ENCODE measurements at places on chromosomes 5 and 9. TPM values are rescaled to one million over a fixed set of nuclear protein-coding genes. Genes with fewer than 3 reads are reported as not detected.

- DNase-seq, result no peak
Observed at GRCh38 chr5:37721447-37721871, 118.4 kb downstream of the GDNF start.

DNA sequence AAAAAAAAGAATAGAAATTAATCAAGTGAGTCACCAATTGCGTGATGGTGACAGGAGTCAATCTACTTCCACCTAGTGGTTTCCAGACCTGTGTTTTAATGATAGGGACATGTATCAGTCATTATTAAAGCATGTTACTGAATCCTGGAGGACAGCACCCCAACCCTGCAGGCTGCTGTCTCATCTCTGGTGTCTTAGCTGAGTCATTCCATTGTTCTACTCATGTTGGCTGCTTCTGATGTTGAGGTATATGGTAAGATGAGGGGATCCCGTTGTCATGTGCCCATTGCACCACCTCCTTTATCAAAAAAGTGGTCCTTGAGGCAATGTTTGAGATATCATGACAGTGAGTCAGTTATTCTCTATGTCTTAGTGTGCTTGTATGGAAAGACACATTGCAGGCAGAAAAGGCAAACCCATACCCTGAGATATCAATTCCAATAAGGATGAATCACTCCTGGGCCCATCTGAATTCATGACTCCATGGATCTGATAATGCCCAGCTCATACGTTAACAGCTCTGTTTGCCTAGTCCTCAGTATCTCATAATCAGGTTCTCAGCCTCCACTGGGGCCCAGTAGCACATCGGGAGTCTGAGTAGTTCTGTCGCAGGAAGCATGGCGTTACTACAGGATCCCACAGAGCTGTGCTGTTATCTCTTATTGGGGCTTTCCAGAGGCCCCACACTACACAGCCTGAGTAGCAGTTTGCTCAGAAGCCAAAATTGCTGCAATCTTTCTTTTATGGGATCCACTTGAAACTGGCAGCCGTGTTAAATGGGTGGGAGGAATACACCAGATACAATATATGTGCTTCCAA lies 31.2 kb downstream of the HMGCS1 start:
- no peak for DNase-seq

CCL27 gene
- total RNA-seq, result not detected

DNA sequence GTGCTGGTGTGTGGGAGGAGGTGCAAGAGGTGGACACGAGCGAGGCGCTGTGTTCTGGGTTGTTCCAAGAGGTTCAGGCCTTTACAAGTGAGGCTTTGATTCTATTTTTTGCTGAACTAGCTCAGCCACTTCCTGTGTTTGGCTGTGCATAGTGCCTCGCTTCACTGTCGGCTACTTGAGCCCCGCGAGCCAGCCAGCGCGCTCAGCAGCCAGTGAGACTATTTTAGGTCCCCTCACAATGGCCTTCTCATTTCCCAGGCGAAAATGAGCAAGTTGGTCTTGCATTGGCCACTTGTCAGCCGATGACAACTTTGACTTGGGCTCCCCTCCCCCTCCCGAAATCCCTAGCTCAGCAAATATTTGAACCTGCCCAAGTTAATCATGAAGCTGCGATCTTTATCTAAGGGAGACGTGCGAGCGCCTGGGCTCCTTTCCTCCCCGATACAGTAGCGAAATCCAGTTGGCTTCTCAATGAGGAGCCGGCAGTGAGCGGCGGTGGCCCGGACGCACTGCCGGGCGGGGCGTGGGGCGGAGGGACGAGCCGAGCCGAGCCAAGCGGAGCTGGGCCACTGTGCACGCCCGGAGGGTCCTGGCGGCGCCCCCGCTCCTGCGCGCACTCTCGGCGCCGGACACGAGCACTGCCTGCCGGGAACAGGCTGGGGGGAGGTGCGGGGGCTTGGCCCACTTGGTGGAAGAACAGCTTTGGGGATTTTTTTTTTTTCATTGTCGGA lies 72.6 kb downstream of the PIK3R1 start:
- peak; percentile 84 for DNase-seq

- DNase-seq, result no peak
Observed at GRCh38 chr5:16579142-16579847, 37.5 kb downstream of the RETREG1 start.

OGN gene
- 9.3 TPM for total RNA-seq

SNX2 gene
- total RNA-seq, result 41.4 TPM

GPR151 gene
- total RNA-seq, result not detected

GRXCR2 gene
- total RNA-seq, result 5.5 TPM

DNA sequence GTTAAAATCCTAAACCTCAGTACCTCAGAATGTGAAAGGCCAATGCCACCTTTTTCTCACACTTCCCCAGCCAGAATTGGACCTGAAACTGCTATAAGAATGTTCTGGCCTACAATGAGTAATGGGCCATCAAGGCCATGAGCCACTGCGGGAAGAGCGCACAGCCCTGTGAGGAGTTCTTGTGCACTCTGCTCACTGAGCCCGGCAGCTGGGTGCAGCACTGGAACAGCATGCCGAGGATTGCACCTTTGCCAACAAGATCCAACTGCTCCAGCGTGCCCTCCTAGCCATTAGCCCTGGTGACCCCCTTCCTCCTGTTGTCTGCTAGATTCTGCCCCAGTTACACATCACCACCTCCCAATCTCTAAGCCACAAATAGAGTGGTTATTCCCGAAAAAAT lies 758.1 kb downstream of the PRELID2 start:
- DNase-seq, result no peak

- peak; percentile 47 for DNase-seq
Observed at GRCh38 chr9:129555512-129556215, 65.2 kb downstream of the C9orf50 start.

GRCh38 chr9:110179734-110180133 lies 28.2 kb downstream of the C9orf152 start:
- DNase-seq, result no peak

DNA sequence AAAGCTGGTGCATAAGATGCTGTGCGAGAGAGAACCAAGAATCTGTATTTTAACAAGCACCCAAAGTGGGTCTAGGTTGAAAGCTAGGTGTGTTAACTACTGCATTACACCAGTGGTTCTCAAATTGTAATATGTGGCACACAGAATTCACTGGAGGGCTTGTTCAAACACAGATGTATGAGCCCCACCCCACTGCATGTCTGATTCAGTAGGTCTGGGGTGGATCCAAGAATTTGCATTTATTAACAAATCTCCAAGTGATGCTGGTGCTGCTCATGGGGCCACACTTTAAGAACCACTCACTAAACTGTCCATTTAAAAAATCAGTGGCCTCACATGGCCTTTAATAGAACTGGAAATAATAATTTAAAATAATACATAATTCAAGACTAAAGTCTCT lies 40.4 kb downstream of the LPAR1 start:
- DNase-seq, result no peak

GRCh38 chr5:102888483-102888882 lies 133.4 kb downstream of the PAM start:
- no peak for DNase-seq

- no peak for DNase-seq
Observed at GRCh38 chr5:65152131-65152530, 329.6 kb downstream of the ADAMTS6 start.

GRCh38 chr5:132850066-132850465 lies 16.2 kb downstream of the GDF9 start:
- DNase-seq, result no peak

- no peak for DNase-seq
Observed at GRCh38 chr5:27911216-27911615, 872.8 kb upstream of the CDH9 start.

DNA sequence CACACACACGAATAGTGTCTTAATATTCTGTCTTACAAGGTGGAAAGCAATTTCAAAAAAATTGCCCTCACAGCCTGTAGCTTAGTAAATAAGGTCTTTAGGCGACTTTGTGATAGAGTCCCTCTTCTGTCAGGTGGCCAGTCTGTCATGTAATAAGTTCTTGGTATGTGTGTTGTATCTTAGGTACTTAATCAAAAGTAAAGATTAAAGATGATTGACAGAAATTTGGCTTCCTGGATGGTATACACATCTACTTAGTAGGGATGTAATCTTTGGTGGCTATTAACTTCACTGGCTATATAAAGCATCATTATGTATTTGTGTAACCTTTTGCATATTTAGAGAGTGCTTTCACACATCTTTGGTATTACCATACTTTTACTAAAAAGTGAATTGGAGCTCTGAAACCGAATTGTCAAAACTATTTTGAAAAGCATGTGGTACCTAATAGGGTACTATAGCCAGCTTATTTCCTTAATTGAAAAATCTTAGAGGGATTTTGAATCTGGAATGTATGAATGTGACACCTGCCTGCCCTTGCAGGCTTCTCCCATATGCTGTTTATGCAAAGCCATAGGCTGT lies 3.4 kb downstream of the G3BP1 start:
- no peak for DNase-seq

ANKRD18B gene
- total RNA-seq, result not detected

GRCh38 chr9:88672874-88673689 lies 138.1 kb downstream of the NXNL2 start:
- DNase-seq, result no peak

GRCh38 chr5:177111720-177112394 lies 21.7 kb upstream of the NSD1 start:
- DNase-seq, result peak; percentile 74

BSPRY gene
- total RNA-seq, result 0.35 TPM

DNA sequence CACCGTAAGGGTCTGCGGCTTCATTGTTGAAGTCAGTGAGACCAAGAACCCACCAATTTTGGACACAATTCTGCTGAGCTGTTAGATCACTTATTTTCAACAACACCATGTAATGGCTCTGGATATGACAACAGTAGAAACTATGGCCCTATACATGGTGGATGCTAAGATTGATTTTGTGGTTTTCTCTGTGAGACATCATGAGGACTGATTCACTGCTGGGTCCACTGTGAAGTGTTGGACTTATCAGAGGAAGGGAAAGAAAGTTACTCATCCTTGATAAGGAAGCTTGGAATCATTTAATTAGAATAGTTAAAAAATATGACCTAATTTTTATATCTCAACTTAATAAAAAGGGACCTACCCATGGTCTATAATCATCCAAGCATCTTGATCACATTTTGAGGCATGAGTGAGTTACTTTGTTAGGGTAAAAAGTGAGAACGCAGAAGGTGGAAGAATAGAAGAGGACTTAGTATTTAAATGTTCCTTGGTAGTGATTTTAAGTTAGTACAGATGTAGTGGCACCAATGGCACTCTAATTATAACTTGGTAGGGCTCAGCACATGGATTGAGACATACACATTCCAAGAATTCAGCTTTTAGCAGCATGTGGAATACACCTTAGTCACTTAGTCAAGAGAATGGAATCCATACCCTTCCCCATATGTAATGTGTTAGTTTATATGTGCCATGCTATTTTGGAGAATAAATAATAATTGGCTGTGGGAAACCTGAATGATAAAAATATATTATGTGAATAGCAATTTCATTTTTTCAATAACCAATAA lies 123.5 kb upstream of the CD180 start:
- no peak for DNase-seq

Data from Right ventricle myocardium inferior (tissue), 1 donor.